ENCODE measurements at places on chromosomes 13 and 19. TPM values are rescaled to one million over a fixed set of nuclear protein-coding genes. Genes with fewer than 3 reads are reported as not detected.

DNA sequence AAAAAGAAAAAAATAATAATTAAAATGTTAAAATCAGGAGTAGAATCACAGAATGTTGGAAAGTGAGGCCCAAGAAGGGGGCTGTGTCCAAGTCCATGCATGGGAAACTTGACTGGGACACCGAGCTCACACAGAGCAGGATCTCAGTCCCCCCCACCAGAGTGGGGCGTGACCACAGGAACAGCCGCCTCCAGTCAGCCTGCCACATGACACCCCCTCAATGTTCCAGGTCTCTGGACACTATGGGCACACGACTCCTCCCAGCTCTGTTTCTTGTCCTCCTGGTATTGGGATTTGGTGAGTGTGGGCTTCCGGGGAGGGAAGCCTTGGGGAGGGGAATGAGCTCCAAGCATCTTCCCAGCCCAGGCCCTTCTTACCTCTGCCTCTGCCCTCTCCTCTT lies 2.4 kb downstream of the APOC2 start:
- H3K4me3 ChIP-seq: no peak overlapping the region
- no peaks in the 10 kb centered on the region for H3K36me3 ChIP-seq
- DNase-seq: no peak
- no peaks in the 10 kb centered on the region for H3K27me3 ChIP-seq
- peaks cover 4% of the 10 kb centered on the region for H3K4me1 ChIP-seq

The CTU1 gene
- 3.7 TPM for total RNA-seq

DNA sequence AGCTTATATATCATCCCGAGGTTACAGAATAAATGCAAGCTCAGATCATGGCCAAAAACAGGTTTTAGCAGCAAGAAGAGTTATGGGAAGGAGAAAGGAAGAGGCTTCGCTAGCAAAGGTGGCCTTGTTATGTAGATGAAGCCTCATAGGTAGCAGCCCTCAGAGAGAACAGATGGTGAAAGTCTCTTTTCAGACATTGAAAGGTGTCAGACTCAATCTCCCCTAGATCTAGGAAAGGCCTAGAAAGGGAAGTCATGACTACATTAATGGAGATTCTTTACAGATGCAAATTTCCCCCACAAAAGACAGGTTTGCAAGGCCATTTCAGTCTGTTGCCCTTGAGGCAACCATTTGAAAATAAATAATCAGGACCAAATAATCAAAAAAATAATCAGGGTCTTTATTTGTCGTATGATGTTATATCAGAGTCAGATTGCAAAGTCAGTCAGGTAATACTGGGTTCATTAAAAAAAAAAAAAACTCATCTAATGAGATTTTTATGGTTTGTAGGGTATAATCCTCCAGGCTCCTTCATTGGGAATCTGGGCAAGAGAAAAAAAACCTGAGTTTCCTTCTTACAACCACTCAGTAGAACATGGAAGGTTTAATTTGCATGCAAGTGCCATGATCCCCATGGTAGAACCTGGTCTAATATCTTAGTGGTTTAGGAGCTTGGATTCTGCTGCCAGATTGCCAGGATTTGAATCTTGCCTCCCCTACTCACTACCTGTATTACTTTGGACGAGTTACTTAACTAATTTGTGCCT lies 50.8 kb upstream of the HTR2A start:
- H3K4me3 ChIP-seq: no peak overlapping the region
- no peaks in the 10 kb centered on the region for H3K27me3 ChIP-seq
- DNase-seq: no peak

The VN1R4 gene
- not detected for total RNA-seq

GRCh38 chr13:110001670-110002275 lies 215.4 kb upstream of the IRS2 start:
- H3K36me3 ChIP-seq: no peaks in the 10 kb centered on the region
- H3K4me1 ChIP-seq: no peaks in the 10 kb centered on the region
- no peak for DNase-seq
- no peaks in the 10 kb centered on the region for H3K27me3 ChIP-seq
- no peak overlapping the region for H3K27ac ChIP-seq

The EFNA2 gene
- 0.22 TPM for total RNA-seq

The IL12RB1 gene
- 1.1 TPM for total RNA-seq

The CEACAM4 gene
- 0.49 TPM for total RNA-seq

- no peaks in the 10 kb centered on the region for H3K36me3 ChIP-seq
- no peaks in the 10 kb centered on the region for H3K4me1 ChIP-seq
- no peaks in the 10 kb centered on the region for H3K27me3 ChIP-seq
- H3K4me3 ChIP-seq: no peak overlapping the region
- DNase-seq: no peak
Measured at GRCh38 chr13:113895436-113895835, 31.6 kb upstream of the GAS6 start.

DNA sequence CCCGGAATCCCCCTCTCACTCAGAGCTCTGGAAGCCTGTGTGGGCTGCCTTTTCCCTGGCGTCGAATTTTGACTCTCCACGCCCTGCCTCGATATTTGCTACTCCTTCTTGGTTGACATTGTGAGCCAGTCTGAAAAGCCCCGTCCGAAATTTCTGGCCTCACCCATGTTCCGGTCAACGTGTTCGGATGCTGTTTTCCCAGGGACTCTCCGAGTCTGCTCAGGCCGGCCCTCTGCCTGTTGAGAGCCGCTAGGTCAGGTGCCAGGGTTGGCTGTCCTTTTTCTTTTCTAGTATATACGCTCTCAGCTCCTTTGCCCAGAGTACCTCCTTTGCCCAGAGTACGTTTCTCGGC lies 6.8 kb upstream of the DGKH start:
- peaks cover 6% of the 10 kb centered on the region for H3K4me1 ChIP-seq
- no peaks in the 10 kb centered on the region for H3K27me3 ChIP-seq
- DNase-seq: peak; percentile 46
- H3K27ac ChIP-seq: no peak overlapping the region

- H3K27me3 ChIP-seq: no peaks in the 10 kb centered on the region
- no peak overlapping the region for H3K27ac ChIP-seq
- H3K36me3 ChIP-seq: no peaks in the 10 kb centered on the region
Measured at GRCh38 chr13:33940898-33941297, 122.9 kb downstream of the RFC3 start.

DNA sequence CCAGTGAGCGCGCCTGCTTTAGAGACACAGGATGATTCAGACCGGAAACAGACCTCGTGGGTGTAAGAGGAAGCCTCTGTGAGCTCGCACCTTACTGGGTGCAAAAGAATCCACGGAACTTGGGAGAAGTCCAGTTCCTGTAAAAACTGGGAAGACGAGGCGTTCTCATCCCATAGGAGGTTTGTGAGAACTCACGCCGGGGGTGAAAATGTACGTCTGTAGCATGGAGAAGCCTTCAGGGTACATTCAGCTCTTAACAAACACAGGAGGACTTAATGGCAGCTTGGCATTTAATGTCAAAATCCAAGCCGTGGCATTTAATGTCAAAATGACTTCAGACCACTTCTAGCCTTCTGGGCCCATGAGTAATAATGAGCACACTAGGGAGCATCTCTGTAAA lies 17.4 kb upstream of the OR7D2 start:
- no peak overlapping the region for H3K27ac ChIP-seq
- DNase-seq: no peak
- H3K36me3 ChIP-seq: peaks cover 76% of the 10 kb centered on the region
- H3K27me3 ChIP-seq: no peaks in the 10 kb centered on the region

- no peak overlapping the region for H3K27ac ChIP-seq
- DNase-seq: no peak
- H3K36me3 ChIP-seq: no peaks in the 10 kb centered on the region
- no peaks in the 10 kb centered on the region for H3K27me3 ChIP-seq
Measured at GRCh38 chr19:29380581-29380980, 145.2 kb upstream of the VSTM2B start.

- peak; percentile 84 for DNase-seq
- no peaks in the 10 kb centered on the region for H3K4me1 ChIP-seq
- H3K36me3 ChIP-seq: no peaks in the 10 kb centered on the region
Measured at GRCh38 chr19:56367829-56368711, 25.3 kb downstream of the ZNF582 start.

DNA sequence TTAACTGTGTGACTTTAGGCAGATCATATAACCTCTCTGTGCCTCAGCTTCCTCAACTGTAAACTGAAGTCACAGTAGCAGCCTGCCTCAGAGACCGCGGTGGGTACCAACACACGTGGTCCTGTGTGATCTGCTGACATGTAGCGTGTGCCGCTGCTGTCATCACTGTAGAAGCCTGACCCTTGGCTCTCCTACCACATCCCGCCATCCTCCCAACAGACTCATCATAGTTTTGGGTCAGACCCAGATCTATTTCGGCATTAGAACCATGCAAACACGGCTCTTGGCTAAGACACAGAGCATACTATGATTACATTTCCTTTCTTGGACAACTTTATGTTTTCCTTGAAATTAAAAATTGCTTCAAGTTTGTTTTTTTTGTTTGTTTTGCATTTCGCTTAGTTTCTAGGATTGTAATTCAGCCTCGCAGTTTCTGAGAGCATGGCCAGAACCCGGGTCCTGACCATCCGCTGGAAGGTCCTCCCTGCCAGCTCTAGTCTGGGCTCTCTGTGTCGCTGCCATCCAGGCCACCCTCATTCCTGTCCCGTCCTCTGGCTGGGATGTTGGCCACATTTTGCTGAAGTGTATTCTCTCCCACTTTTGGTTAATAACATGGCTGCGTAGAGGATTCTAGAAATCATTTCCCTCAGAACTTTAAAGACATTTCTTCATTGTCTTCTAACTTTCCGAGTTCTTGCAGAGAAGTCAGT lies 53.0 kb downstream of the GGACT start:
- H3K36me3 ChIP-seq: no peaks in the 10 kb centered on the region
- H3K27me3 ChIP-seq: no peaks in the 10 kb centered on the region
- no peak for DNase-seq

DNA sequence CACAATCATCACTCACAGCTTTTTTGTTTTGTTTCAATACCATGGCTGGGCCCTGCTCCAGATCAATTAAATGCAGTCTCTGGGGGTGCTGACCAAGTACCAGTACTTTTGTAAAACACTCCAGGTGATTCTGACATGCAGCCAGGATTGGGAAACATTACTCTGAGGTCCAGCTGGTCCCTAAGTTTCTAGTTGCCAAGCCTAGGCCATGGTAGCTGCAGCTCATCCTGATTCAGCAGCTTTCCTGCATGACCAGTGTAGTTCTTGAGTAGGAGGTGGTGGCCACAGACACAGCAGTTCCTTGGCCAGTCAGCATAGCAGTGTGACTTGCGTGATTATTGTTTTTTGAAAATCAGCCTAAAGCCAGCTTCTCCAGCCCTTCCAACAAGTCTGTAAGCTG lies 859.1 kb downstream of the DIAPH3 start:
- no peaks in the 10 kb centered on the region for H3K27me3 ChIP-seq
- H3K4me3 ChIP-seq: no peak overlapping the region
- no peak overlapping the region for H3K27ac ChIP-seq
- H3K36me3 ChIP-seq: no peaks in the 10 kb centered on the region
- peaks cover 15% of the 10 kb centered on the region for H3K4me1 ChIP-seq

The SIAH3 gene
- total RNA-seq: 0.03 TPM

GRCh38 chr13:25678398-25678797 lies 306.6 kb downstream of the ATP8A2 start:
- DNase-seq: peak; percentile 28
- no peak overlapping the region for H3K4me3 ChIP-seq
- no peak overlapping the region for H3K27ac ChIP-seq

The TLE6 gene
- 0.98 TPM for total RNA-seq

GRCh38 chr19:13817018-13817614 lies 21.9 kb downstream of the ZSWIM4 start:
- DNase-seq: peak; percentile 81
- no peaks in the 10 kb centered on the region for H3K36me3 ChIP-seq
- no peaks in the 10 kb centered on the region for H3K27me3 ChIP-seq
- no peaks in the 10 kb centered on the region for H3K4me1 ChIP-seq
- H3K4me3 ChIP-seq: peak overlapping the region; percentile 42

- no peak overlapping the region for H3K4me3 ChIP-seq
- H3K27ac ChIP-seq: no peak overlapping the region
- H3K36me3 ChIP-seq: no peaks in the 10 kb centered on the region
- DNase-seq: no peak
- peaks cover 5% of the 10 kb centered on the region for H3K4me1 ChIP-seq
- H3K27me3 ChIP-seq: no peaks in the 10 kb centered on the region
Measured at GRCh38 chr19:19477705-19478383, 37.5 kb downstream of the TSSK6 start.

DNA sequence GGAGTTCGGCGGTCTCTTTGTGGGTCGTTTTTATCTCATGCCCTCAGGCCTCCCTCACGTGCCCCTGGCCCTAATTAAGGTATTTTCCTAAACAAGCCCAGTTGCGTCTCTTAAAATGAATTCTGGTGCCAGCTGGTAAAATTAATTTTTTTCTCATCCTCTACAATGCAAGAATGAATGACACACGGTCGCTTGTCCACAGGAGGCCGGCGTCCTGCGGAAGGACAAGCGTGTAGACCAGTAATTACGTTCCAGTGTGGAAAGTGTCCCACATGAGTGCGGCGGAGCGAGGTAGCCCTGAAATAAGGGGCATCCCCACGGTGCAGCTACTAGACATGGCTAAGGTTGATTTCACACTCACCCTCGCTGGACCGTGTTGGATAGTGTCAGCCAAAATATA lies 34.5 kb upstream of the NDUFS7 start:
- H3K27ac ChIP-seq: no peak overlapping the region
- H3K36me3 ChIP-seq: no peaks in the 10 kb centered on the region
- no peaks in the 10 kb centered on the region for H3K27me3 ChIP-seq

The FGF22 gene
- not detected for total RNA-seq

The PEX11G gene
- total RNA-seq: 2.0 TPM

The S1PR4 gene
- total RNA-seq: 0.89 TPM

GRCh38 chr19:14383661-14384555 lies 2.7 kb downstream of the ADGRE5 start:
- no peaks in the 10 kb centered on the region for H3K27me3 ChIP-seq
- peak; percentile 48 for DNase-seq
- no peak overlapping the region for H3K4me3 ChIP-seq
- no peak overlapping the region for H3K27ac ChIP-seq

GRCh38 chr13:104683789-104684188 lies 1617.6 kb upstream of the SLC10A2 start:
- no peaks in the 10 kb centered on the region for H3K27me3 ChIP-seq
- no peak for DNase-seq
- H3K36me3 ChIP-seq: no peaks in the 10 kb centered on the region
- no peaks in the 10 kb centered on the region for H3K4me1 ChIP-seq
- H3K4me3 ChIP-seq: no peak overlapping the region

DNA sequence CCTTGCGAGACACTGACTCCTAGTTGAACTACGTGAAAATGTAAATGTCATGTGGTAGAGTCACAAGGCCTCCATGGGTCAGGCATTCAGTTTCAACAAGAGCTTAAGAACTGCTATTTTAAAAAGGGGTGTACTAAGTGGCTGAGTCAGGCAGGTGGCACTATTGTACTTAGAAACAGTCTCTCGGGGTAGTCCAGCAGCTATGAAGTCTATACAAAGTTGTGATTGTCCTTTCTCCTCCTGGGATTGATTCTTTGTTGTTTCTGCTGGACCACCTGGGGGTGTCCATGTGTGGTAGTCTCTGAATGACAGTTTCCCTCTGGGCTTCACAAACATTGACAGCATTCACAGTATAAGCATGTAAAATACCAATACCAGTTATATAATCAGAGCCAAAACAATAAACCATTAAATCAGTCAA lies 33.0 kb downstream of the UGGT2 start:
- H3K27ac ChIP-seq: peak overlapping the region; percentile 53
- H3K36me3 ChIP-seq: no peaks in the 10 kb centered on the region
- H3K4me1 ChIP-seq: peaks cover 10% of the 10 kb centered on the region
- peak; percentile 72 for DNase-seq
- no peaks in the 10 kb centered on the region for H3K27me3 ChIP-seq
- H3K4me3 ChIP-seq: no peak overlapping the region

The PCDH8 gene
- not detected for total RNA-seq

The ZNF700 gene
- total RNA-seq: 6.8 TPM

GRCh38 chr19:35246466-35247092 lies 2.2 kb upstream of the LSR start:
- H3K27ac ChIP-seq: no peak overlapping the region
- H3K4me1 ChIP-seq: peaks cover 12% of the 10 kb centered on the region
- H3K4me3 ChIP-seq: no peak overlapping the region
- no peaks in the 10 kb centered on the region for H3K27me3 ChIP-seq
- no peak for DNase-seq

Data from pancreas (tissue), 10 donors.